ENCODE measurements at places on chromosomes 1 and 21. TPM values are rescaled to one million over a fixed set of nuclear protein-coding genes. Genes with fewer than 3 reads are reported as not detected.

SPATA21 gene
- 0.05 TPM for total RNA-seq

RAD54L gene
- total RNA-seq, result 12.1 TPM

SEC16B gene
- total RNA-seq, result 0.75 TPM

LYPD8 gene
- 0.12 TPM for total RNA-seq

PHLDA3 gene
- total RNA-seq, result 149 TPM

CFAP141 gene
- total RNA-seq, result not detected

LCE1C gene
- not detected for total RNA-seq

NTMT2 gene
- total RNA-seq, result not detected

TMPRSS15 gene
- not detected for total RNA-seq

ARHGEF11 gene
- 15.6 TPM for total RNA-seq

OR2T35 gene
- not detected for total RNA-seq

NUAK2 gene
- total RNA-seq, result 28.8 TPM

KRTAP19-3 gene
- total RNA-seq, result not detected

SLC35D1 gene
- total RNA-seq, result 7.6 TPM

CCDC27 gene
- not detected for total RNA-seq

C4BPA gene
- total RNA-seq, result 0.52 TPM

BCL2L15 gene
- 1.7 TPM for total RNA-seq

CYB5RL gene
- total RNA-seq, result 3.3 TPM

PIK3R3 gene
- 1.0 TPM for total RNA-seq

ATAD3A gene
- 39.5 TPM for total RNA-seq

RAB7B gene
- total RNA-seq, result 1.6 TPM

C1orf167 gene
- total RNA-seq, result not detected

ENAH gene
- total RNA-seq, result 86.1 TPM

REN gene
- 0.13 TPM for total RNA-seq

RBP7 gene
- 6.8 TPM for total RNA-seq

RGS1 gene
- not detected for total RNA-seq

BSDC1 gene
- 18.0 TPM for total RNA-seq

CLEC20A gene
- total RNA-seq, result not detected

KRTCAP2 gene
- 222 TPM for total RNA-seq

RIMS3 gene
- total RNA-seq, result 1.7 TPM

NSUN4 gene
- total RNA-seq, result 12.4 TPM

FMO5 gene
- 0.29 TPM for total RNA-seq

GPR37L1 gene
- 0.21 TPM for total RNA-seq

TEDDM1 gene
- not detected for total RNA-seq

TNFAIP8L2 gene
- total RNA-seq, result not detected

OR1C1 gene
- total RNA-seq, result not detected

SCAMP3 gene
- 115 TPM for total RNA-seq

TRNP1 gene
- total RNA-seq, result 182 TPM

OR2M4 gene
- not detected for total RNA-seq

CFAP57 gene
- 0.49 TPM for total RNA-seq

PPM1J gene
- 0.99 TPM for total RNA-seq

PANK4 gene
- 8.7 TPM for total RNA-seq

OVAAL gene
- 0.09 TPM for total RNA-seq

ARHGEF16 gene
- 4.8 TPM for total RNA-seq

NTPCR gene
- 95.1 TPM for total RNA-seq

IFNLR1 gene
- 1.2 TPM for total RNA-seq

CFAP45 gene
- total RNA-seq, result 0.87 TPM

MLLT11 gene
- total RNA-seq, result 14.6 TPM

CACNA1E gene
- not detected for total RNA-seq

C1orf185 gene
- total RNA-seq, result not detected
